ENCODE measurements at places on chromosomes 13 and 19. TPM values are rescaled to one million over a fixed set of nuclear protein-coding genes. Genes with fewer than 3 reads are reported as not detected.
A peak's percentile ranks its signal among the peaks of the same experiment; 100 is the strongest.

The CGB8 gene
- not detected for total RNA-seq

The ZNF30 gene
- total RNA-seq = 3.9 TPM

The ZNF85 gene
- 3.6 TPM for total RNA-seq

DNA sequence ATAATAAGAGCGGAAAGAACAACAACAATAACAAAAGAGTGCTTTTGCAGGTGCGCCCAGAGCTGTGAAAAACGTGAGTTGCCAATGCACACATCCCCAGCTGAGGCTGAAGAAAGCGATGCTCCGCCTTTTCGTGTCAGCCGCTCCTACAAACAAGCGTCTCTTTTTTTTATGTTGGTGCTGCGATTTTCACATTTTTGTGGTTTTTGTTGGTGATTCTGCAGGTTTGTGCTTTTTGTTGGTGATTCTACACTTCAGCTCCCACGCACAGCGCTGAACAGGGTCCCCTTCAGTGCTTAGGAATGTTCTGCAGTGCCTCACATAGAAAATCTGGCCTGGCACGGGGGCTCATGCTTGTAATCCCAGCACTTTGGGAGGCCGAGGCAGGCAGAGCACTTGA is 7.3 kb upstream of the SBK3 start:
- peaks cover 49% of the 10 kb centered on the region for H3K27me3 ChIP-seq
- H3K36me3 ChIP-seq = no peaks in the 10 kb centered on the region
- DNase-seq = no peak
- no peaks in the 10 kb centered on the region for H3K4me1 ChIP-seq

DNA sequence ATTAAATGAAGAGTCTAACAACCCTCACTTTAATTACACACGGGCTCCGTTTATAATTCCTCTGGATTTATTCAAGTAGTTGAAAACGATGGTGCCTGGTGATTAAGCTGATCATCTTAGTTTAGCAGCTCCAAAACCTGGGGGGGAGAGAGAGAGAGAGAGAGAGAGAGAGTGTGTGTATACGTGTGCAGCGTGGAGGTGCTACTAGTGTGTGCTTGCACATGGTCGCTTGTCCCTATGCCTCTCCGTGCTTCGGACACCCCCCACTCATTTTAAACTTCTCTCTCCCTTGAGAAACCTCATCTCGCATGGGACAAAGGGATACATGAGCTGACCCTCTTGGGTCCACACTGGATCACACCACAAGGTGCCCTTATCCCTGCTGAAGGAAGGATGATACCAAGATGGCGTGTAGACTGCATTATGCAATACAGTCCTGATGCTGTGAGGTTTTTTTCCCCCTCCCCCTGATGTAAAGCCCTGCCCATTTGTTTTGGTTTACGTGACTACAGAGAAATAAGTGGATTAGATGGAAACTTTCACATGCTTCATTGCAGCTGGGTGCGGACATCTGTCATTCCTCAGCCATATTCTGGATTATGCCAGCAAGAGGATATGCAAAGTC is 320.8 kb downstream of the ZNF536 start:
- H3K27ac ChIP-seq = peak overlapping the region; percentile 46
- H3K4me1 ChIP-seq = no peaks in the 10 kb centered on the region
- DNase-seq = peak; percentile 32
- no peaks in the 10 kb centered on the region for H3K27me3 ChIP-seq
- peak overlapping the region; percentile 43 for H3K4me3 ChIP-seq
- H3K36me3 ChIP-seq = no peaks in the 10 kb centered on the region

DNA sequence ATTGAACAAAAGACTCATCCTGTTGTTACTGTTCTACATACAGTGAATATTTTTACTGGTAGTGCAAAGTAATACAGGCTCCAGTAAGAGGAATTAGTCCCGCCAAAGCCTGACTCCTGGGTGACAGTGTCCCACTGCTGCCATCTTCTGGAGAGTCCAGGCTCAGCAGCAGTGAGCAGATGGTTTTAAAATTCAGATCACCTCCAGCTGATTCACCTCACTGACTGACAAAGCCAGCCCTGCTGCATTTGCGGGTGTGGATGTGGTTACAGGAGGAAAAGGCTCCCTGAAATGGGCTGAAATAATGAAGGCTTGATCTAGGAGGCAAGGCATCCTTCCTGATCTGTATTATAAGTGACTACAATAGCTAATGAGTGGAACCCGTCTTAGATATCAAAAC is 18.3 kb downstream of the PABPC3 start:
- no peaks in the 10 kb centered on the region for H3K36me3 ChIP-seq
- H3K27ac ChIP-seq = no peak overlapping the region
- DNase-seq = peak; percentile 75
- H3K4me1 ChIP-seq = no peaks in the 10 kb centered on the region

GRCh38 chr13:51211910-51212309 is 10.3 kb upstream of the FAM124A start:
- no peaks in the 10 kb centered on the region for H3K27me3 ChIP-seq
- H3K4me1 ChIP-seq = no peaks in the 10 kb centered on the region
- no peak overlapping the region for H3K27ac ChIP-seq
- H3K36me3 ChIP-seq = no peaks in the 10 kb centered on the region
- no peak for DNase-seq
- H3K4me3 ChIP-seq = no peak overlapping the region

DNA sequence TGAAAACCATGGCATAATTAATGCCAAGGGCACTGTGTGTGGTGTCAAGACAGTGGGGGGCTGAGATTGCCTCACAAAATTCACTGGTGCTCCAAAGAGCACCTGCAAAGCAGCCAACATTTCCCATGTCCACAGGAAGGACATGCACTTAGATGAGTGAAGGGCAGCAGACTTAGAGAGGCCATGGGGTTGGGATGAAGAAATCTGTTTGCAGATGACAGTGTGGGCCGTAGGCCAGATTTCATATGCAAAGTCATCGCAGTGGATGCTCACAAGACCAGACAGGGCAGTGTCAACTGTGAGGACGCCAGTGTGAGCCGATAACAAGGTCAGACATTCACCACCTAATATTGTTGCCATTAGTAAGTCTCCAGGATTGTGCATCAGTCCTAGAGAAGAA is 773.4 kb downstream of the EFNB2 start:
- no peak for DNase-seq
- no peaks in the 10 kb centered on the region for H3K27me3 ChIP-seq
- no peaks in the 10 kb centered on the region for H3K4me1 ChIP-seq

DNA sequence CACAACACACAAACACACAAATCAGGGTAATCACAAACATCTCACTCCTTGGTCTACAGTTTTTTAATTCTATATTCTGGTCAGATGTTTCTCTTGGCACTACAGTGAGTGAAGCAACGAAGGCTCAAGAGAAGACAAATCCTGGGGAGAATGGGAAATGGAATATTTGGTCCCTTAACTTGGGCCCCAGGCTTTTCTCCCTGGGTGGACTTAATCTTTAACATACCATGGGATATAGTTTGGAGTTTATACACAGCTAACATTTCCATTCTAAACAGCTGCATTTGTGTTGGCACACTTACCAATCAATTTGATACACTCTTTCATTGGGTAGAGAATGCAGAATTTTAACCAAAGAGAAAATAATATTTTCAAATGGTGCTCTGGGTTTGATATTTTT is 1132.6 kb upstream of the SLC10A2 start:
- no peaks in the 10 kb centered on the region for H3K36me3 ChIP-seq
- H3K4me3 ChIP-seq = no peak overlapping the region
- H3K27me3 ChIP-seq = no peaks in the 10 kb centered on the region
- no peak for DNase-seq
- H3K4me1 ChIP-seq = no peaks in the 10 kb centered on the region

GRCh38 chr13:52746141-52746540 is 6.5 kb upstream of the CNMD start:
- no peaks in the 10 kb centered on the region for H3K36me3 ChIP-seq
- no peak for DNase-seq
- H3K4me1 ChIP-seq = no peaks in the 10 kb centered on the region

Measured in sigmoid colon (tissue), 7 donors.